ENCODE measurements at places on chromosomes 5 and 9.

DNA sequence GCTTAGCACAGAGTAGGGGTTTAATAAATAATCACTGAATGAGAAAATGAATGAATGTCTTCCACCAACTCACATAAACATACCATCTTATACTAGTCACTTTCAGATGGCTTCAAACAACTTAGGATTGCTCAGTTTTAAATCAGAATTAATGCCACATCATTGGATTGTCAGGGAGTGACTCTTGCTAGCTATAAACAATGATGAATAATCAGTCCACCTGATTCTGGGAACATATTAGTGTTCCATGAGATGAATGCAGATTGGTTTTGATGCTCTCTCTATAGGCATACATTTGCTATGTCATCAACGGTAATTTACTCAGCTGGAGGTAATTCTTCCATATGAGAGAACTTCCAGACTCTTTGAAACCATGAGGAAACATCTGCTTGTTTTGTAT is 97.4 kb downstream of the CDH9 start:
- DNase-seq: no peak

- DNase-seq: no peak
Observed at GRCh38 chr5:55994495-55994997, at the start of gene IL6ST. TSS of gene IL6ST (minus strand) at chr5:55994963. CDS start at chr5:55976278, 18,685 bp downstream.

- DNase-seq: no peak
Observed at GRCh38 chr9:13035822-13036221, 243.7 kb downstream of the MPDZ start.

GRCh38 chr5:66561256-66561990 is 34.8 kb upstream of the MAST4 start:
- no peak for DNase-seq

- peak; percentile 64 for DNase-seq
Observed at GRCh38 chr5:175728885-175729828, 71.3 kb downstream of the HRH2 start.

GRCh38 chr9:81125446-81126092 is 563.8 kb downstream of the TLE1 start:
- no peak for DNase-seq

- DNase-seq: no peak
Observed at GRCh38 chr5:5588887-5589826, 166.7 kb downstream of the ICE1 start.

DNA sequence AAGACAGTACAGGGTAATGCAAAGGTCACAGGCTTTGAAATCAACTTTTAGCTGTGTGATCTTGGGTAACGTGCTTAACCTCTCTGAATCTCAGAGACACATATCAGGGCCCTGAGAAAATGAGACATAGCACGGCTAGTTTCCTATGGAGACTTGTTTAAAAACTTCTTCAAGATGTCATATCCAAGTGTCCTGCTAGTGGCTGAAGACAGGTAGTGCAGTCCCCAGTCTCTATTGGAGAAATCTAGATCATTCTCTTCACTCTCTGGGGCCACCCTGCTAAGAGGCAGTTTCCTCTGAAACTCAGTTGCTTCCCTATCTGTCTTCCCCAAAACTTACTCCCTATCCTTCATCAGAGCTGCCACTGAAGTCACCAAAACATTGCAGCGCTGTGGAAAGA is 30.3 kb upstream of the GRXCR2 start:
- DNase-seq: no peak

DNA sequence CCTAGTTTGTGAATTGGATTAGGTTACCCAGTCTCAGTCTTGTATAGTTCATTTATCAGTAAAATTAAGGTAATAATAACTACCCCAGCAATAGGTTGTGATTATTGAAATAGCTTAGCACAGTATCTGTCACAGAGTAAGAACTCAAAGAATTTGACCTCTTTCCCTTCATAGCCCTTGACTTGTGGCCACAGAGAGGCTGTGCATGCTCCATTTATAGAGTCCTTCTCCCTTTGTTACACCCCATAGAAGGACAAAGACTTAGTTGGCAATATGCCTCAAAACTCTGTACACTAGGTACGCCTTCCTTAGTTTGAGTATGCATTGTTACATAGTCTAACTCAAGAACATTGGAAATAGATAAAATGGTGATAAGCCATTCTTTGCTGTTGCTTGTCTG is 257.2 kb downstream of the KCTD16 start:
- DNase-seq: no peak

DNA sequence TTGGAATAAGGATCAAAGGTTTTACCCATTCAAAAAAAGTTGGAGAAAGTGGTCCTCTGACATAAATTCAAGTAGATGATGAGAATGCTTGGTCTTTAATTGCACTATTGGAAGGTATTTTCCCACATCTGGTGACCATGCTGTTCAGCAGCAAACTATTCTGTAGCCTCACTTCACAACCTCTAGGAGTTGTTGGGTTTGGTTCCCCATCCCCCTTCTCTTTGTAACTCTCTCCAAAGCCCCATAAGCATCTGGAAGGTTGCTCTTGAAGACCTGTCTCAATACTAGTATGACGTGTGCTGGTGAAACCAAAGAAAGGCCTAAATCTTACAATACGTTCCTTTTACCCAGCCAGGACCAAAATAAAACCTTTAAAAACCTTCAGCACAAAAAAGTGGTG is 8.5 kb downstream of the RGMB start:
- DNase-seq: no peak

DNA sequence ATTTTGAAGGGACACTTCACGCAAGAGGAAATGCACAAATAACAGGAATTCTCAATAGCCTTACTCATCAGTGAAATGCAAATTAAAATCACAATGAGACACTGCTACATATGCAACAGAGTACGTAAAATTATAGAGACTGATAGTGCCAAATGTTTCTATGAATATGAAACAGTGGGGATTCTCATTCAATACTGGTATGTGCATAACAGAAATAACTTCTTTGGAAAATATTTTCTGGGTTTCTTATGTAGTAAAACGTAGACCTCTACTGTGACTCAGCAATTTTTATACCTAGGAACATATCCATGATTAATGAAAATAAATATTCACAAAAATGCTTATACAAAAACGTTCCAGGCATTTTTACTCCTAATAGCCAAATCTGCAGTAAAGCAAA is 1625.2 kb downstream of the MAT2B start:
- DNase-seq: no peak

DNA sequence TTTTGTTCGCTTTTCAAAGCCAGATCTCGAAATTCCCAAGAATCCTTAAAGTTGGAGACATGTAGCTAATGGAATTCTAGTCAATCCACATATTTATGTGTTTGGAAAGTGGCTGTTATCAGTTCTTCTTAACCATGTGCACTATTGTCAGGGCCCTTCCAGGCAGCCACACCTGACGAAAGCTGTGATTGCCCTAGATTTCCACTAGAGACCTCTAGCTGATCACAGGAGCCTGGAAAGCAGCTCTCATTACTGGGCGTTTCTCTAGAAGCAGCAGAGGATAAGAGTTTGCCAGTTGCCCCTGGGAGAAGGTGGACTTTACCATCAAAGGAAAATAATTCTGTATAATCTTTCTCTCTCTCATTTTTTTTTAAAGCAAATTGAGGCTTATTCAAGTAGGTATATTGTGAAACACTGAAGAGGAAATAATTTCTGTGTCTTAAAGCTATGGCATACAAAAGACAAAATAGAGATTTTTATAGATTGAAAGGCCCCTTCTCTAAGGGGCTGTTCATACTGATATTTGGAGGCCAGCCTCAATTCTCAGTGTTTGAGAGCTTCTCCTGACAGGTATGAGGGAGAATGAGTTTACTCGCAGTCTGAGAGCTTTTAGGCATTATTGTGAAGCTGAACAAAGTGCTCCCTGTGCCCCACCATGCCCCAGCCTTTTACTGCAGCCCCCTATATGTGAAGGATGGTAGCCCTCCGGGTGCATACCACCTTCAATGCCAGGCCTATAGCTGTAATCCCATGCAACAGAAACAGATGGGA is 405.4 kb upstream of the ACTBL2 start:
- peak; percentile 35 for DNase-seq

DNA sequence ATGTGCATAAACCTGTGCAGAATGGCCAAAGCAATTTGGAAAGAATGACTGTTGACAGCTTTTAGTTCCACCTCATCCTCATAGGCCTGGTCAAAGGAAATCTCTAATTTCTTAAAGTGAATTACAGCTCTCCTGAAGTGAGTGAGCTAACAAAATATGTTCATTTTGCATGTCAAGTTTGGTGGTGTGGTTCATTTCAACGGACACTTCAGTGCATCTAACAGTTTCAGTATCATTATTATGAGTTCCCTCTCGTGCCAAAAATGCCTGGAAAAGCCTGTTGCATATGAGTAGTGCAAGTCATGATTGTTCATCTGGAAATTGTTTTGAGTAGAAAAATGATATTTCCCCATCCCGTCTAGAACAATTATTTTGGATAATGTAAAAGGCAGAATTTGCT is 53.2 kb upstream of the HMHB1 start:
- DNase-seq: no peak

GRCh38 chr5:77960863-77961396 is 184.8 kb upstream of the TBCA start:
- DNase-seq: no peak

GRCh38 chr9:7287986-7288385 is 511.6 kb downstream of the DMAC1 start:
- no peak for DNase-seq

GRCh38 chr5:171571663-171572062 is 152.2 kb downstream of the FGF18 start:
- DNase-seq: no peak

- peak; percentile 92 for DNase-seq
Observed at GRCh38 chr5:173327948-173328843, at the start of gene STC2. TSS of gene STC2 (minus strand) at chr5:173328414. CDS start at chr5:173328193, 221 bp downstream.

DNA sequence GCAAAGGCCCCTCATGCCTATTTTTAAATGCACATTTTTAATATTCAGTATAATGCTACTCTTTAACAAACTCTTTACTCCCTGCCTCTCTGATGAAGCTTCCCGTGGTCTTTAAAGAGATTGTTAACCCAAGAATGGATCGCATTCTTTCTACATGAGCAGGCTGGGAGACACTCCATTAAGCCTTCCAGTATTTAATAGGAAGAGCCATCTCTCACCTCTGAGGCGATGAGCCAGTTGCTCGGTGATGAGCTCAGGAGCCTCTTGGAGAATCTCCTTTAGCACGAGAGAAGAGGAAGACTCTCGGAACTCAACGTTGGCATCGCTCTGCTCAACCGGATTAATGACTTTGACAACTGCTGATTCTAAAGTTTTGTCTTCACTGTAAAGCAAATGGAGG is 59.6 kb downstream of the PRUNE2 start:
- DNase-seq: no peak

GRCh38 chr9:69223605-69224004 is 49.5 kb downstream of the TJP2 start:
- DNase-seq: peak; percentile 40

GRCh38 chr9:96621618-96622017 is 2.0 kb upstream of the CDC14B start:
- no peak for DNase-seq

Data from nephron progenitor cell (in vitro differentiated cells).